Stimulated activated CD4-positive, alpha-beta T cell treated with anti-CD3 and anti-CD28 coated beads, Interleukin-15, amount 100 ng/mL, for 1 hour (primary cell): ENCODE measurements at places on chromosomes 2 and 18.

DNA sequence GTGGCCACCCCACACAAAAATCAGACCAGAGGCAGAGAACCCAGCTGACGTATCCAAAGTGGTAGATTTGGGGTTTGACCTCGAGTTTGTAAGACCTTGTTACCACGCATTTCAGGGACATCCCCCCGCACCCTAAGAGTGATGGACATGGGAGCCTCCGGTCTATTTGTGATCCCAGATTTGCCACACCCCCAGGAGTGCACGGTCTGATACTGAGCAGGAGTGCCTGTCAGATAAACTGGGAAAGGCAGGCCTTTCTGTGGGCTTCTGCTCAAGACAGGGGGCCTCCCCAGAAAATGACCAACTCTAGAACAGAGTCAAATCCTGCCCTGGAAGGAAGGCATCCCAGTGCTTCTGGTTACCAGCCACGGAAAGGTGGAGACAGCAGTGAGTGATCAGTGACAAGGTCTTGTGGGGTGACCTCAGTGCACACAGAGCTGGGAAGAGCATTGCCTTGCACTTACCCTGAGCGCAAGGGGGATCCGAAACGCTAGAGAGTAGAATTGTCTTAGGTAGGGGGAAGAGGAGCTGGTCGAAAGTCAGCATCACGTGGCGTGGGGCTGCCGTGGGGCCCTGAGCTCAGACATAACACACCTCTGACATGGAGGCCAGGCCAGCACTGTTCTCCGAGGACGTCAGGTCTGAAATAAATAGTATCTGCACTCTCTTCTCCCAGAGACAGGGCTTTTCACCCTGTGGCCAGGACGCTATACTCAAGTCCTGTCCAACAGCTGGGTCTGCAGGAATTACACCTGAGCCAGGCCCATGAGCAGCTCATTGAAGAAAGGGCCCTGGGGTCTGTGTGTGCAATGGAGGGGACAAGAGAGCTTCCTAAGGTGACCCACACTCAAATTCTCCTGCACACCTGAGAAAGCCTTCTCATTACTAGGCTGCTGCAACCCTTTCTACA lies 242.4 kb upstream of the SALL3 start:
- DNase-seq: no peak

DNA sequence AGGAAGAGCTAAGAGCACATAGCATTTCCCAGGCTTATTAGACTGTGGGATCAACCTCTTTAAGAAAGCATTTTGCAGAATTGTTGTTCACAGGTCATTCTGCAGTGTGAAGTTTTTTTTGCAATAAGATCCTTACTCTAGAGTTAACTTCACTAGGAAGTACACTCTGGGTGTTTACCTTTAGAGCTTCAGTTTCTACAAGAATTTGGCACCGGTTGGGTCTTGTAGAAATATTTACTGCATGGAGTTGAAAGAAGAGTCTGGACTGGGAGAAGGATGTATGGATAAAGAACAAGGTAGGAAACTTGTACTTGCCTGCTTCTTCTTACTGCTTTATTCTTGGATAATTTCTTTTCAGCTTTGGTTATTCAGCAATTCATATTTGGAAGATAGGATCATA lies 944.9 kb upstream of the GYPC start:
- DNase-seq: no peak

- no peak for DNase-seq
Measured at GRCh38 chr2:119536707-119537106, 7.5 kb upstream of the CFAP221 start.

DNA sequence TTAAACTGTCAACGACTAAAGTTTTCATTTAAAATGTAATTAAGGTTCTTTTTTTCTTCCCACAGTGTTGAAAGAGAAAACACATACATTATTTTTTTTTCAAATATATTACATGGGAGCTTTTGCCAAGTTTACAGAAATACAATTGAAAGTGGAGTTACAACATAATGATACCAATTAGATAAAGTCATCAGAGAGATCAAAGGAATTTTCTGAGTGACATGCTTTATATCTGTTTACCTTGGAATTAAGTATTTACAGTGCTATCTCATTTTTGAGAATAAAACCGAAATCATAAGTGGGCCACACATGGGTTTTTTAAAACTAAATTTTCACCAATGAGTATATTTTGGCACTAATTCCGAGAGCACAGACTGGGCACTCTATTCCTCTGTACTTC lies 165.2 kb downstream of the RAPGEF4 start:
- no peak for DNase-seq

DNA sequence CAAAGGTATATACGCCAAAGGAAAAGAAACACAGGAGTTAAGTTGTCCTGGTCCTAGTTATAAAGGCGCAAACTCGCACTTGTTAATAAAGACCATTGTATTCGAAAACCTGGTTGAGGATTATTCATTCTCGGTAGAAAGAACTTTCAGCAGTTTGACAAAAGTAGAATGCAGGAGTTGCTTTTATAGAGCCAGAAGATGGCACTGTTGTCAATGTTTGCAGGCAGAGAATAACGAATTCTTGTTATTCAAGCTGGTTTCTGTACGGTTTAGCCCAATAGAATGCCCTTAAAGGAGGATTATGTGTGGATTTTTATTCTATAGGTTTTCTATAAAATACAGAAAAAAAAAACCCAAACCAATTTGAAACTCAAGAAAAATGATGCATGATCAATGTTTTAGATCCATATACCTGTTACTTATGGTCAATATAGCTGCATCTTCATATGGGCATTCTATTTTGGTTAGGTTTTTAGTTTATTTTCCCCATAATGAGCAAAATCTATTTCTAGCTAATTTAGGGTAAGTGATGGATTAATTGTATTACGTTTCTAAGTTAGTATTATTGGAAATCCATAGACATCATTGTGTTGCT lies 510.3 kb downstream of the PLCL1 start:
- DNase-seq: no peak

GRCh38 chr2:234425639-234426603 lies 71.0 kb downstream of the ARL4C start:
- peak; percentile 57 for DNase-seq

DNA sequence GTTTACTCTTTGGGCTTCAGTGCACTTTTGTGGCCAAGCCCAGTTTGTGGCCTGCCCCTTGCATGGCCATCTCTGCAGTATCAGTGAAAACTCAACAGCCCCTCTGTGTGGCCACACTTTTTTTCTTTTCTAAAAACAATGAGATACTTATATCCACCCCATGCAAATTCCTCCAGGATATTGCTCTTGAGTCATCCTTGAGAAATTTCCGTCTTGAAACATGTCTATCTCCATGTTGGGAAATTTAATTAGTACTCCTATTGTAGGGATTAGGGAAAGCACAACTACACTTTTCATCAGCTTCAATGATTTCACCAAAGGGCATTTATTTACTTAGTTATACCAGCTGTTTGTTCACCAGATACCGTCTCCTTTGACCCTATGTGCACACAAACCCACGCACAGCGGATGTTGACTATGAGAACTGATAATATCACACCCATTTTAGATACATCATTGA lies 993.1 kb downstream of the TSN start:
- DNase-seq: no peak

DNA sequence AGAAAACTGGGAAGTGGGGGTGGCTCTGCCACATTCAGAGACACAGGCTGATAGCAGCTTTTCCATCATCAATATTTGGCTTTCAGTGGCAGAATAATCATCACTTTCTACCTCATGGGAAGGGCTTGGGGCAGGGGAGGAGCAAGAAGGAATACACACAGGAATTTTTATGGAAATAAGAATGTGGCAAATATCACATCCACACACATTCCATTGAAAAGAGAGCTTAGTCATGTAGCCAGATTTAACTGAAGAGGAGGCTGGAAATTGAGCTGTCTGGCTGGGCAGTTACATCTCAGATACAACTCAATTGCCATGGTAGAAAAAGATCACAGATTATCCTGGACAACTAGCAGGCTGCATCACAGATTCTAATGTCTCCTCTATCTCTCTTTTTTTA lies 1474.0 kb upstream of the ACVR2A start:
- DNase-seq: no peak

GRCh38 chr18:12694032-12694431 lies 8.5 kb downstream of the CEP76 start:
- no peak for DNase-seq

DNA sequence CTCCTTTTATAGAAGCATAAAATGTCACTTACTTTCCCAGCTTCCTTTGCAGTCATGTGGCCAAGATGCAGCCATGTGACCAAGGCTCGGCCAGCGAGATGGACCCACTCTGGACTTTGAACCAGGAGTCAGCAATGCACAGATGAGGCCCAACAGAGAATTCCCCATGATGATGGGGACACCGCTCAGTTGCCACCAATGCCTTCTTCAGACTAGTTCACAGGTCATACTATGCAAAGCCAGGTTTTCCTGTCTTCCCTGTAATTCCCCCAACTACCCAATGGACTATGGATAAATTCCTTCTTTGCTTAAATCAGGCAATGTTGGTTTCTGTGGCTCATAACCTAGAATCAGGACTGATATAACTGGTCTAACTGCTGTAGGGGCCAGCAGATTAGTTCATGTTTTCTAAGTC lies 22.5 kb upstream of the REL start:
- no peak for DNase-seq

- DNase-seq: no peak
Measured at GRCh38 chr2:16774091-16774490, 108.5 kb upstream of the CYRIA start.

- DNase-seq: peak; percentile 57
Measured at GRCh38 chr2:98385050-98385699, 38.9 kb downstream of the CNGA3 start.

DNA sequence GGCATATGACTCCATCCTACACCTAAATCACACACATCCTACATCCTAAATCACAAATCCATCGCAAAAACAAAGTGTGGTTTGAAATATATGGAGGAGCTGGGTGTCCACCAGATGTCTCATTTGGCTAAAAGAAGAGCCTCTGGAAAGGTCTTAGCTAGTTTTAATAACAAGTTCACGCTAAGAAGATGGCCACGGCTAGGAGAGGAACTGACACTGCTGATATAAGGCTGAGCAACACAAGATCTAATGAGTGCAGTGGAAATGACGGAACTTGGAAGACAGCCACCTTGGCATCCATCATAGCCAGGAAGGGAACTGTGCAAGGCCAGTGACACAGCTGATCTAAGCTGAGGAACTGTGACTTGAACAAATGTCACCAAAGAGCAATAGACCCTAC lies 60.0 kb upstream of the AGAP1 start:
- DNase-seq: no peak

- no peak for DNase-seq
Measured at GRCh38 chr2:180063494-180064092, 56.5 kb upstream of the CWC22 start.

DNA sequence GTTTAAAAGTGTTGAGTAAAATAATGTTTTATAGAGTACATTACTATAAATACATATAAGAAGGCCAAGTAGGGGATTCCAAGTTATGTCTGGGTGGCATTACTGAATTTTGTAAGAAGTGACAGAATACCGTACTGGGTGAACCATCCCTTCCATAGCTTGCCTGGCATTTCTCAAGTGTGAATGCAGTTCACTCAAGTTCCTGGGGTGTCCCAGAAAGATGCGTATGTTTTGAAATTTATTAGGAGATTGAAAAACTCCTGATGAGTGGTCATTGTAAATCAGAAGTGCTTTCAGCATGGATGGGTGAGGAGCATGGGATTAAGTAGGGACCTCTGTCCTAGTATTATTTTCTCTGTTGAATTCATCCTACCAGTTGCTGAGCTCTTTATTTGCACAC lies 103.2 kb downstream of the VAPA start:
- DNase-seq: no peak

GRCh38 chr2:10437806-10438205 lies 10.3 kb downstream of the ODC1 start:
- no peak for DNase-seq

- no peak for DNase-seq
Measured at GRCh38 chr2:70085711-70086277, 1.5 kb upstream of the PCBP1 start.

DNA sequence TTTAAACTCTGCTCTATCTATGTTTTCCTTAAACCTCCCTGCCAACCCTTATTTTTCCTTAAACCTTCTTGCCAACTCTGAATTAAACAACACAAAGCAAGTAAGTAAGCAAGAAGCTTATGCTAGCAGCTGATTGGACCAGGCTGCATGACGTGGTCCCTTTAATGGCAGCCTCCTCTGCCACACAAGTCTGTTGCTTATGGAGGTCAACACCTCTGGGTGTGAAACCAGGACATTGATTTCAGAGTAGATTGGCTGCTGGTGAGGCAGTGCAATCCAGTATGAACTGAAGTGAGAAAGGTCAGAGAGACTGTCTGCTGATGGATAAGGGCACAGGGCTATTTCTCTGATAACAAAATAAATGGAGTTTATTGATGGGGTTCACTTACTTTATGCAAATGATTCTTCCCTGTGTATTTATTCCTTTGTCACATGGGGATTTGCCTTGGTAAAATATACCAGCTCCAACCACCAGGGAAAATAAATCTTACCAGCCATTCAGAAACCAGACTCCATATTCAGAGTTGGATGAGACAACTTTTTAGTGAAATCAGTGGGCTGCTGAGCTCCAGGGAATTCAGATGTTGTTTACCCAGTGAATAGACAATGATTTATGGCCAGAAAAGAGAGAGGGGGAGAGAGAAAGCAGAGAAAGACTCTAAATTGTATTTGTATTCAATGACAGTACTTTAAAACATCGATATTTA lies 112.2 kb upstream of the NCKAP5 start:
- no peak for DNase-seq

- DNase-seq: no peak
Measured at GRCh38 chr18:68713131-68713530, 1.8 kb downstream of the TMX3 start.

DNA sequence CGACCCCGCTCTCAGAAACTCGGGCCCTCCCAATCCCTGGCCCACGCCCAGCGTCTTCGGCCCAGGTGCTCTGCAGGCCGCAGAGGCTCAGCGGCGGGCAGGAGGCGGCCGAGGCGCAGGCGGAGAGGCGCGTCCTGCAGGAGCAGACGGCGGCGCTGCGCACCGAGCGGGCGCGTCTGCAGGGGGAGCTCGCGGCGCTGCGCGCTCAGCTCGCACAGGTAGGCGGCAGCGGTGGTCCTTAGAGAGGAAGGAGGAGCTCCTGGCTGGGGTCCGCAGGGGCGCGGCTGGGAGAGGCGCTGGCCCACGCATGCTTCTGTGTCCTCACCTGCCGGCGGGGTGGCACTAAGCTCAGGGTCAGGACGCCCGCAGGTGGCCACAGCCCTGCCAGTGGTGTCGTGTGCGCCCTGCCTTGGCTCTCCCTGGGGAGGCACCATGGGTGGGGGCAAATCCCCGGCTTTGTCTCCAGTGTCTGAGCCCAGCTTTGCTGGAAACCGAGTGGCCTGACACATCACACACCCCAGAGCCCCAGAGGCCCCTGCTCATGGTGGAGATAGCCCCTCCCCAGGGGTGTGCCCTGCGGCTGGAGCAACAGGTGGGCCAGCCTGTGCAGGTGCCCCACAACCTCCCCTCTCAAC lies 14.9 kb upstream of the SNED1 start:
- peak; percentile 16 for DNase-seq

- DNase-seq: no peak
Measured at GRCh38 chr2:155099784-155100183, 401.3 kb downstream of the KCNJ3 start.

- no peak for DNase-seq
Measured at GRCh38 chr18:62844850-62845643, 129.7 kb downstream of the PHLPP1 start.

DNA sequence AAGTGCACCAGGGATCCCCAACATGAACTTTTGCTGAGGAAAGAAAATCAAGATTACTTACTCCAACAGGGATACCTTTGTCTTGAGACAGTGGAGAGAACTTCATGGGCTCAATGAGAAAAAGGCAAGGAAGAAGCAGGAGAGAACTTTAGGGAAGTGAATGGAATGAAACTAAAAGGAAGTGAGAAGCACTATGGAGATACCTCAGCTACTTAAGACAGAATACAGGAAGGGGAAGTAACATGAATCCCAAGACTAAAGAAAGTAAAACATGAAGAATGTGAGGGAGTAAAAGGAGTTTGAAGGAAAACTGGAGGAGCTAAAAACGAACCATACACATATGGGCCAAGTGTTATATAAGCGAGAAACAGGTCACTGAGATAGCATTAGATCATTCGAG lies 32.4 kb upstream of the ACTR3 start:
- DNase-seq: no peak
